Stimulated activated CD8-positive, alpha-beta memory T cell treated with anti-CD3 and anti-CD28 coated beads, Interleukin-4, amount 100 ng/mL, for 1 hour (primary cell): ENCODE measurements at places on chromosomes 2 and 18.

- no peak for DNase-seq
Measured at GRCh38 chr2:16323126-16323520, 342.5 kb downstream of the CYRIA start.

DNA sequence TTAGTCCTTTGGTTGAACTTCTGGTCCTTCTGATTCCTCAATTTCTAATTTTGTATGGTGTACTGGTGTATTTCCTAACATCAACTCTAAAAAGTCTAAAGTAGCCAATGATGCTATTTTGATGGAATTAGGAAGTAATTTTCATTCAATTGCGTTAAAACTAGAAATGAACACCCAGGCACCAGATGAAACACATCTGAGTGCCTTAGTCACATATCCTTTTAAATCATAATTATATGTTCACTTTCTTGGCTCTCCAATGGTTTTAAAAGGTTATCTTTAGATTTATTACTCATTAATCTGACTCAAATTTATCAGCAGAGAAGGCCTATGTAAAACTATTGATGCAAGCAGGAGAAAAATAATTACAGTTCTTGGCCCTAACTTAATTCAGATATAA, 119.7 kb downstream of the GAREM1 start:
- DNase-seq = no peak

- DNase-seq = no peak
Measured at GRCh38 chr18:62877411-62878221, 162.3 kb downstream of the PHLPP1 start.

DNA sequence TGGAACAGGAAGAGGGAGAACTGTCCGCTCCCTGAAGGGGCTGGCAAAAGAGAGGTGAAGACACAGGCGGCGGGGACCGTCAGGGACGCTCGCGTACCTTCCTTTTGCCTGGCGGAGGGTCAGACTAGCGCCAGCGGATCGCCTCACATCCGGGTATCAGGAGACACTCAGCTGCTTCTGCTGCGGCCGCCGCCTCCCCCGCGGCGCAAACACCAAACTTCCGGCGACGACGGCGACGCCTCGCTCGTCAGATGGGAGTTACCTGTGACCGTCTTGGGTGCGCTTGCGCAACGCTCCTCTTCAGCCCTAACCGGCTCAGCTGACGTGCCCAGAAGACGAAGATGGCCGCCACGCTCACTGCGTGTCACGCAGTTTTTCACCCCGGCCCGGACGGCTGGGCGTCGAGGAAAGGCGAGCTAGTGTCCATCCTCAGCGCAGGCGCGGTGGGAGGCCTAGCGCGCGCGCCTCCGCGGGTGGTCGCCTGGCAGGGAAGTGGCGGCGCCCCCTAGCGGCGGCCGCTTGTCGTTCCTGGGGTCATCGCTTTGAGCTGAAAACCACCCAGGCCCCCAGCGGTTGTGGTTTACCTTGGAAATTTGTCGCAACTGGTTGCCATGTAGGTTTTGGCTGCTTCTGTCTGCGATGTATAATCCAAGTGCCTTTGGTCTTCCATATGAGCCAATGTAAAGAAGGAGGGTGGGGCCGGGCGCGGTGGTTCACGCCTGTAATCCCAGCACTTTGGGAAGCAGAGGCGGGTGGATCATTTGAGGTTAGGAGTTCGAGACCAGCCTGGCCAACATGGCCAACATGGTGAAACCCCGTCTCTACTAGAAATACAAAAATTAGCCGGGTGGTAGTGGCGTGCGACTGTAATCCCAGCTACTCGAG, at the start of gene ESCO1:
TSS of gene ESCO1 (minus strand) at position 179 of the 885 bp plus-strand sequence. CDS start 25,861 bp downstream, outside the sequence.
- peak; percentile 86 for DNase-seq

- DNase-seq = no peak
Measured at GRCh38 chr2:99772591-99773331, 282.9 kb upstream of the REV1 start.

DNA sequence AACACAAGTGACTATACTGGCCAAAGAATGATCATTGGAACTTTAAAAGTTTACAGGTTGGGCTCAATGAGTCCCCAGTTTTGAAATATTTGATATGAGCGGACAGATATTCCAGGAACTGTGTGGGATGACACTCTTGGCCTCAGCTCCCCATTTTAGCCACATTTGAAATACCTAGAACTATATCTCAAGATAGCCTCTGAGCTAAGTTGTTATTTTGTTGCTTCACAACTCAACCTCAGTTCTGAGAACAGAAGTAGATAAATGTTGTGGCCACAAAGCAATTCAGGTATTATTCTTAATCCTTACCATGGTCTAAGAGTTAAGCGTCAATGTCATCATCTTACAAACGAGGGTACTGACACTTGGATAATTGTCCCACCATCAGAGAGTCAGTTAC, 172.2 kb upstream of the SETBP1 start:
- DNase-seq = no peak

DNA sequence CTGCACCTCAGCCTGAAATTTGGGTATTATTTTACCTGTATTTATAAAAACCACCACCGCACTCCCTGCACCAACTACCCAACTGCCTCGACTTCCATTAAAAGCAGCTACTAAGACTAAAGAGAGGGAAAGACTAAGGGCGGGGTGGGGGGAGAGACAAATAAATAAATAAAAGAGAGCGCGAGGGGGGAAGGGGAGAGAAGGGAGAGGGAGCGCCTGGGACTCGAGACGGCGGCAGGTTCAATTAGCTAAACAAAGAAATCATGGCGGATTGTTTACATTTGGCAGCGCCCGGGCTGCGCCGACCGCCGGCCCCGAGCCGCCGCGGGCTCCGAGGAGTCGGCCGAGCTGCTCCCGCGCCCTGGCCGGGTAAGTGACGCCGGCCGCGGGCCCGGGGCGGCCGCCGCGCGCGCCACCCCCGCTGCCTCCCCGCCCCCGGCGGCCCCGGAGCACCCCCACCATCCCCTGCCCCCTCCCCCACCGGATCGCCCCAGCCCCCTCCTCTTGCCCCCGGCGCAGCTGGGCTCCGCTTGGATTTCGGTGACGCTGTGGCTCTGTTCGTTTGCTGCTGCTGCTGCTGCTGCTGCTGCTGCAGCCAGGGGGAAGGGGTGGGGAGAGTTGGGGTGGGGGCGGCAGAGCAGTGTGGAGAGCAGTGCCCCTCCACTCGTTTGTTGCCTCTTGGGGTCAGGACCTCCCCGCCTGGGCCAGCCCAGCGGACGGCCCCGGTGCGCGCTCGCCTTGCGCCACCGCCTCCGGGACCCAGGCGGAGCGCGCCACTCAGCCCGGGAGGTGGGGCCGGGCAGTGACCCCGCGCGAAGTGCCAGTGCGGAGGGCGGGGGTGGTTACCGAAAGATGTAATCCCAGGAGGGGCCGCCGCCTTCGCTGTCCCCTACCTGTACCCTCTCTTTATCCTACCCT, 187.2 kb upstream of the FANCL start:
- DNase-seq = no peak

DNA sequence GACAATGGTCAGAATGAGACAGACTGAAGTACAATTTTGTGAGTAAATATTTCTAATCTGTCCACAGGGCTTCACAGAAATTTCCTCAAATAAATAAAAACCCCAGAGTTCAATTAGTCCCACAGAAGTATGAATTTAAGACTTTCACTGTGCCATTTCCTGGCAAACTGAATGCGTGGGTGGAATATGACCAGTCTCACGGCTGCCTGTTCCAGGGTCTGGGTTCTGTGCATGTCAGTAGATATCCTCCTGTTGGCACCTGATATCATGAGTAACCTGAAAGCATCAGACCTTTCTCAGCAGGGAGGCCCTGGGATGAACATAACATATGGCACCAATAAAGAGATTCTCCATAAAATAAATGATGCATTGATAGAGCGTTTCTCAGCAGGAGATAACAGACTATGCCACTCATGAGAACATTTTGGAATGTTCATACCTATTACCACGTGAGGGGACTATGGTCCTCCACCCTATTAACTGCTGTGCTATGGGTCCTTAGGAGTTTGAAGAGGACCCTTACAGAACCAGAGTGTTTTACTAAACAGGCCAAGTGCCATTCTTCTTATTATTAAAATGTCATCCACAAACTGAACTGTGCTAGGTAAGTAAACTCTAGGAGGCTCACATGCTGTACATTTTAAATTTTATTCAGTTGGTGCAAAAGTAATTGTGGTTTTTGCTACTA, 10.6 kb upstream of the MALL start:
- no peak for DNase-seq

DNA sequence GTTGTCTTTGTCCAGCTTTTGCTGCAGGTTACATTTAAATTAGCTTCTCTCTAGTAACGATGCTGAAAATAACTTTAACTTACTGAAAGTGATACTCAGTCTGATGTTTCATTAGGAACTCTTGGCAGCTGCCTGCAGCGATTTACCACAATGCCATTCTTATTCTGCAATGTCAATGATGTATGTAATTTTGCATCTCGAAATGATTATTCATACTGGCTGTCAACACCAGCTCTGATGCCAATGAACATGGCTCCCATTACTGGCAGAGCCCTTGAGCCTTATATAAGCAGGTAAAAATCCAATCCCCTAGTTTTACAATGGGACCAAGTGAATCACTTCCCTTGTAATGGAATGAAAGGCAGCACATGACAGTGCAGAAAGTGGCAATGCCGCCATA, 16.3 kb upstream of the MFF start:
- DNase-seq = no peak

DNA sequence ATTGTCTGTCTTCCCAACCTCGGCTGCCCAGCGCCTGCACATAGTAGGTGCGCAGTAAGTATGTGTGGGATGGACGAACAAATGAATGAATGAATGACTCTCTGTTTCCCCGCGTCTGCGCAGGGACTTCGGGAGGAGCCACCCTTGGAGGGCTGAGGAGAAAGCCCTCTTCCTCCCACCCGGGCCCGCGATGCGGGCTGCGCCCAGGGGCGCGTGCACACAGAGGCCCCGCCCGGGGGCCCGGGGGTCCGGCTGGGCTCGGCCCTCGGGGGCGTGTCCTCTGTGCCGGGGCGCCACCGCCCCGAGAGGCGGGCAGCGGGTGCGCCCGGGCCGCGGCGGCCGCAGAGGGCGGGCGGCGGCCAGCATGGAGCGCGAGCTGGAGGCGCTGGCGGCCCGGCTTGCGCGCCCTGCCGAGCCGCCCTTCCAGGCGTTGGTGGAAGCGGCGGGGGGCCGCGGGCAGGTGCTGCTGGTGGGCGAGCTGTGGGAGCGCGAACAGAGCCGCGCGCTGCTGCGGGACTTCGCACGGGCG, at the start of gene C2orf72:
TSS of gene C2orf72 (plus strand) at position 322 of the 529 bp plus-strand sequence. CDS start at position 365, 43 bp downstream.
- no peak for DNase-seq

DNA sequence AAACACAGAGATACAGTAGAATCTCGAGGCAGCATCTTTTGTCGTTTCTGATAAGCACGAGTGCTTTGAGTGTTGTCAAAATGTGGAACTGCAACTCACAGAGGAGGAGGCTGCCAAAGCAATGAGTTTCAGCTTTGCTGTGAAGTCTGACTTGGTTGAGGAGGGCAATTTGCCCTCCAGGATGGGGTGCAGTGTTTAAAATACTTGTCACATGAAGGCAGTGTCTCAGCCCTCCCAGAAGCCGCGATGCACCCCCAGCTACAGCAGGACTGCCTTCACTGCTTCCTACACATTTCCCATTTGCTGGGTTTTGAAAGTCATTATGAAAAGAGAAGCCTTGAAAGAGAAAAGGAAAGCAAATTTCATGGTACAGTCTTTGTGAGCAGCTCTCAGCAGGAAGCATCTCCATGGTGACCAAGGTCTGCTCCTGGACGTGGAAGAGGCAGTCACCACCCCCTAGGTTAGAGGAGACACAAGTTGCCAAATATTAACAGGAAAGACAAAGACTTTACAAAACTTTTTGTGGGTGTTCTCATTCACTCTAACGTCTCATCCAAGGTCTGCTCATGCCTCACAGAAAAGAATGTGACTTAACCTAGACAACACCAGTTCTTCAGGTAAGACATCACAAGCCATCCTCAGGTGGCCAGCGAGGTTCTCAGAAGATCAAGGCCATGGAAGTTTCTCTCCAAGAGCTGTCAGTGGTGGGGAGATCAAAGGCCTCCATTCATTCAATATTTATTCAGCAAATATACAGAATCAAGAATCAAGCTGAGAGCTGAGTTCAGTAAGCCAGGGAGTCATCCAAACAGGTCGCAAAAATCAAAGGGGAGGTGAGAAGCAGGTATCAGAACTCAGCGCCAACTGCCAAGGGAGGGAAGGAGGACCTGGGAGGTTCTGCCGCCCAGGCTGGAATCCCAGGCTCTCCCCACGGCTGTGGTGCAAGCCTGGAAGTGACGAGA, 476.0 kb downstream of the EIPR1 start:
- no peak for DNase-seq

DNA sequence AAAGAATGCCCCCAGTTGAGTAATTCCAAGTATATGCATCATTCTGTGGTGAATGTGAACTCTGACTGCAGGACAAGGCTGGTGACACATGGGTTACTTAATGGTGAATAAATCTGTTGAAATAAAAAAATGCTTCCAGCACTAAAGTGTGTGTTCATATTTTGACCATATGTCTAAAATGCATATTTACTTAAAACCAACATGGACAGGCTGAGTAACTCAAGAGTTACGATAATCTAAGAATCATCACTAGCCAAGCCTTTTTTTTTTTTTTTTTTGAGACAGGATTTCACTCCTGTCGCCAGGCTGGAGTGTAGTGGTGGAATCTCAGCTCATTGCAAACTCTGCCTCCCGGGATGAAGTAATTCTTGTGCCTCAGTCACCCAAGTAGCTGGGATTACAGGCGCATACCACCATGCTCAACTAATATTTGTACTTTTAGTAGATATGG, 47.1 kb upstream of the CCBE1 start:
- no peak for DNase-seq

DNA sequence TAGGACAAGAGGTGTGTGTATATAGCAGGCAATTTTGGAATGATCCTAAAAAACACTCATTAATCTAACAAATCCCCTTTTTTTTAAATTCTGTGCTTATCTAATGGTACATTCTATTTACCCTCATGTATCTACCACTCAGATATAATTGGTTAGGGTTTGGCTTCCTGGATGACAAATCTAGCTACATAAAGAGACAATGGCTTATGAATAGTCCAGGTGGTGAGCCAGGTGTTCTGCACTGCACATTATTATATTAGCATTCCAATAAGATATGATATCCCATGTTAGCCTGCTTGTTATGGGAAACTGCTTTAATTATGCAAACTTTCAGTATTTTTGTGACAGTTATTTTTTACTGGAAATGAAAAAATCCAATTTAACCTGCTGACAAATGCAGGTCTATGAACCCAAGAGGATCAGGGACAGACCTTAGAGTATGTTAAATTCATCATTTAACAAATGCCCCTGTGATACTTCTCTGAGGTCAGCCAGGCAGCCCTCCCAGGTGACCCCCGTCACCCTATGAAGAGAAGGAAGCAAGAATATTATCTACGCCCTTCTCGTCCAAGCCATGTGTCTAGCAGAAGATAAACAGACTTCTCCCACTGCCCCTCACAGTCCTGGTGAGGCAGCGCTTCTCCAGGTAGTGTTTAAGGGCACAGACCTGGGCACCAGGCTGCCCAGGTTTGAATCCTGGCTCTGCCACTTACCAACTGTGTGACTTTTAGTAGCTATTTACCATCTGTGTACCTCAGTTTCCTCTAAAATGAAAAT, 83.0 kb downstream of the ADD2 start:
- DNase-seq = no peak

GRCh38 chr2:28532399-28532798, 36.5 kb downstream of the PLB1 start:
- no peak for DNase-seq
